ENCODE measurements at places on chromosomes 2 and 18. TPM values are rescaled to one million over a fixed set of nuclear protein-coding genes. Genes with fewer than 3 reads are reported as not detected.

The GPR45 gene
- not detected for polyA plus RNA-seq

The PIEZO2 gene
- 0.93 TPM for polyA plus RNA-seq

The AQP12B gene
- polyA plus RNA-seq, result not detected

The CYRIA gene
- polyA plus RNA-seq, result not detected

The OR6B2 gene
- polyA plus RNA-seq, result not detected

The PTH2R gene
- not detected for polyA plus RNA-seq

The SERPINB13 gene
- not detected for polyA plus RNA-seq

The SERPINB12 gene
- not detected for polyA plus RNA-seq

Measured in GM23248 (cell line).